ENCODE measurements at places on chromosomes 13 and 19. TPM values are rescaled to one million over a fixed set of nuclear protein-coding genes. Genes with fewer than 3 reads are reported as not detected.
A peak's percentile ranks its signal among the peaks of the same experiment; 100 is the strongest.

GRCh38 chr13:31930901-31931522 is 100.6 kb upstream of the FRY start:
- DNase-seq: no peak

DNA sequence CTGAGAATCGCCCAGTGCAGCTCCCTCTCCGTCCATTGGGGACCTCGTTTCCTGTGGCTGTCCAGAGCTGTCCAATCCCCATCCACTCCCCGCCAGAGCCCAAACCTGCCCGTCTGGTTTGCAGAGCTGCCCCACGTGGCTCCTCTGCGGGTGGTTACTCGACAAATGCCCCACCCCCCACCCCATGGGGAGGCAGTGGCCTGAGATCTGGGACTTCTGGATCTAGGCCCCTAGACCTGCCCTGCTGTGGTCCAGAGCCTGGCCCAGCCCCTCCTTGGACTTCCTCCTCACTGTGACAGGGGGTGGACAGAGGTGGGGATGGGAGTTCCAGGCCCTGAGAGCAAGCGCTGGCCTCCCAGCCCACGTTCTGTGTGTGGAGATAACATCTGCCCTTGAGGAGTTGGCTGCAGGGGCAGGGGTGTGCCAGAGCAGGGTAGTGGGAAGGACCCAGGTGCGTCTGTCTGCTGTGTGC is 29.1 kb downstream of the PAK4 start:
- DNase-seq: peak; percentile 70

- DNase-seq: no peak
Measured at GRCh38 chr13:112975401-112975939, 6.5 kb downstream of the MCF2L start.

DNA sequence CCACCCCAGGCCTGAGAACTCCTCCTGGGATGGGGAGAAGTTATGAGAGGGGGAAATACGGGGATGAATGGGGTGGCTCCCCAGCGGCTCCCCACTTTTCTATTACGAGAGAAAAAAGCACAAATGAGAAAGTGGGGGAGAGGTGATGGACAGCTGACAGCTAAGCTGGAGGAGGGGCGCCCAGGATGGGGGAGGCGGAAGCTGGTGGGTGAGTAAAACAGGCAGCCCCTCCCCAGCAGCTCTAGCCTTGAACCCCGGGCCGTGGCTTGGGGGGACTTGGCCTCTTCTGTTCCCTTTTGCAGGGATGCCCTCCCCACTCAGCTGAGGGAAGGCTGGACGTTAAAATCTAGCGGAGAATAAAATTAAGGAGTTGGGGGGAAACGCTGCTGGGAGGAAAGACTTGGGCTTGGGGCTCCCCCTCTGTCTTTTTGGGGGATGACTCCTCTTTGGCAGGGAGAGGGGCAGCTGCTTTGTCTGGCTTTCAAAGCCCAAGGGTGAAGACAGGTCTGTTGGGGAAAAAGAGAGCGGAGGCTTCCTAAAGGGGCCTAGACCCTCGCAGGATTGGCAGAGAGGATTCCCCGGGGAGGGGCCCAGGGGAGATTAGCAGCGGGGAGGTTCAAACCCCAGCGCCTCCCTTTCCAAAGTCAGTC is 1.4 kb upstream of the SAMD1 start:
- DNase-seq: no peak

Gene OR4F17
- not detected for total RNA-seq
